Activated CD4-positive, CD25-positive, alpha-beta regulatory T cell (primary cell): ENCODE measurements at places on chromosomes 3 and 15.

GRCh38 chr3:87625876-87626275, 349.5 kb upstream of the POU1F1 start:
- no peak for DNase-seq

DNA sequence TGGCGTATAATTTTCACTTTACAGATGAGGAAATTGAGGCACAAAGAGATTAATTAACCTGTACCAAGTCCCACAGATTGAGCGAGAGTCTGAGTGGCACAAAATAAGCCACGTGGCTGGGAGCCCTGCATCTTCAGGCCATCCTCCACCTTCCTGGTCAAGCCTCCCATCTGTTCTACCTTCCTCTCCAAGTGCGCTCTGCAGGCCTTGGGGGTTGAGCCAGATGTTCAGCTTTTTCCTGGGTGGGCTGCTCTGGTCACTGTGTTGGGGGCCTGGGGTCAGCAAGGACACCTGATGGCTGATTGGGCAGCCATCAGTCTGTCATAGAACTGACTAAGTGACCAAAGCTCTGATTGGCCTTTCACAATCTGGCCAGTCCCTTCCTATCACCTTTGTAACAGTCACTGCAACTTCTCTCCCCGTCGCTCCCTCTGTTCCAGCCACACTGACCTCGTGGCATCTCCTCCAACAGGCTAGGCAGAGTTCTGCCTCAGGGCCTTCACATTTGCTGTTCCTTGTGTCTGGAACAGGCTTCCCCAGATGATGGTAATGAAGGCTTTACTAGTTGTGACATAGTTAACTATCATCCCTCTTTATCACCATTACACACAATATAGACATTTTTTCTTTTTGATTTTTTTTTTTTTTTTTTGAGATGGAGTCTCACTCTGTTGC, 46.8 kb downstream of the SCN5A start:
- no peak for DNase-seq

DNA sequence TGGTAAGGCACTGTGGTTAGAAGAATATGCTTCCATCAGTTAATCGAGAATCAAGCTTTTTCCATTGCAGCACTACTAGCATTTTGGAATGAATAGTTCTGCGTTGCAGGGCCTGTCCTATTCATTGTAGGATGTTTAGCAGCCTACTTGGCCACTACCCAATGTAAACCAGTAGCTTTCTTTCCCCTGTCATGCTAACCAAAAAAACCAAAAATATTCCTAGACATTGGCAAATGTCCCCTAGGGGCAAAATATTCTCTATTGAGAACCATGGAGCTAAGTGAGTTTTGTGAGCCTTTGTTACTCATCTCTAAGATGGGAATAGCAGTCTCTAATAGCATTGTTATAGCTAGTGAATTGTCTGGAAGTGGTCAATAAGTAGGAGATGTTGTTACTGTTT, 187.2 kb downstream of the CADPS start:
- no peak for DNase-seq

- no peak for DNase-seq
These were observed 11.9 kb downstream of the CFAP161 start for GRCh38 chr15:81146006-81146405.

- DNase-seq = no peak
These were observed 19.7 kb downstream of the GOLGA6A start for GRCh38 chr15:74062671-74063070.

GRCh38 chr3:58973796-58974195, 76.0 kb downstream of the CFAP20DC start:
- DNase-seq = no peak

DNA sequence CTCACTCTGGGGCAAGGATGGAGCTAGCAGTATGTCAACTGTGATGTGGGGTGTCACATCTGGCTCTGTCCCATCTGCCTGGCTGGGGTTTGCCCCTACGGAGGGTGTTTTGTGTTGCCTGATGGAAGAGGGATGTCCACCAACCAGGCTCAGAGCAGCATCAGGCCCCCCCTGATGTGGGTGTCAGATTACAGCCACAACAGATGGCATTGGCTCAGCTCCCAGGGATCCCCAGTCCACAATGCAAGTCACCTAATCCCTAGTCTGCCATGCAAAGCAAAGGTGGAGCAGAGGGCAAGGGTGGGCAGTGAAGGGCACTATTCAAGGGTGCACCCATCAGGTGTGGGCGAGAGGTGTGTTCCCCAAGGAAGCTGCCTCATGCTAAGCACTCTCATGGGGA, 48.9 kb upstream of the AMOTL2 start:
- DNase-seq = no peak

DNA sequence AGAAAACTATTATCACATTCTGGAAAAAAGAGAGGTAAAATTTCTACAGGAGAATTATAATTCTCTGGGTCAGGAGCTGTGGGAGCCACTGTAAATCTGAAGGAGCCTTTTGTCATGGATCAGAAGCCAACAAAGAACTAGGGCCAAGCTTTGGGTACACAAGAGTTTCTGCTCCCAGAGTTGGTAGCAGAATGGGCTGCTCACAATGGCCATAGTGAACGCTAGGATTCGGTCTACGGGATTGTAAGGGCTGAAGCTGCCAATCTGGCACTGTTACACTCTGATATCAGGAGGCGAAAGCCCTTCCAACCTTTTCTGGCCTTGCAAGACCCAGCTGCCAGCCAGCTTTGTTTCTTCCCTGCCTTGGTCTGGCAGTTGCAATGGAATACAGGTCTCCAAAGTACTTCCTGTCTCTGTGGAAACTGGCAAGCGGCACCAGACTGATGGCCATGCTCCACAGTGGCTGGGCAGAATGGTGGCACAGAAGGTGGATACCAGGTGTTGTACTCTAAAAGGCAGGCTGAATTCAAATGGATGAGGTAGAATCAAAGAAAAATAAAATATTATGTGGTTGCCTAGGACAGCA, 831.7 kb downstream of the CADM2 start:
- no peak for DNase-seq

DNA sequence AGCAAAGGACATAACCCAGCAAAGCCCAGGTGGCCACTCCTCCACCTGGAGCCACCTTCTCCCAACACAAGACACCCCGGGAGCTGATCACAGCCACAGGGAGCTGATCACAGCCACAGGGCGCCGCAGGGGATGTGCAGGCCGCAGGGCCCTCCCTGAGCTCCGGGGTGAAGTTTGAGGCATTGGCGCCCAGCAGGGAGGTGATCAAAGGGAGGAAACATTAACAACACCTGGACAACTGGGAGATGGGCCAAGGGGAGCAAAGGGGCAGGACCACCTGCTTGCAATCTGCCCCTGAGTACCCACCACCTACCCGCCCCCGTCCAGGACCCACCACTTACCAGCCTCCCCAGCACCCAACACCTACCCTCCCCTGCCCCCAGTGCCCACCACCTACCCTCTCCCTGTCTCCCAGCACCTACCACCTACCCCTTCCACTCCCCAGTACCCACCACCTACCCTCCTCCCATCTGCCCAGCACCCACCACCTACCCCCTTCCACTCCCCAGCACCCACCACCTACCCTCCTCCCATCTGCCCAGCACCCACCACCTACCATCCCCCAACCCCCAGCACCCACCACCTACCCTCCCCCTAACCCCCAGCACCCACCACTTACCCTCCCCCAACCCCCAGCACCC, 2.4 kb downstream of the UROC1 start:
- no peak for DNase-seq

DNA sequence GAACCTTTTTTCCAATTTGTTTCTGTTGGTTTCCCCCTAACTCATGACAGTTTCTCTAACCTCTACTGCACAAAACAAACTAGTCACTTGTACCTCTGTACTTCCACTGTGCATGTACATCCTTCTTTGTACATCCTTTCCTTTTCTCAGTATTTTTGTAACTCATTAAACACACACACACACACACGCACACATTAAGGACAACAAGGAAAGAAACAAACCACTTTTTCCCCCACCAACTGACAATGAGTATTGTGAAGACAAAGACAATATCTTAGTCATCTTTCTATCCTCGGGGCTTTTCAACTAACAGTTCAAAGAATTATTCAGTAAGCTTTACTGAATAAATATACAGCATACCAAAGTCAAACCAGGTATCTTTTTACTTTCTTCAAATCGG, 170.5 kb downstream of the VPS13C start:
- no peak for DNase-seq

DNA sequence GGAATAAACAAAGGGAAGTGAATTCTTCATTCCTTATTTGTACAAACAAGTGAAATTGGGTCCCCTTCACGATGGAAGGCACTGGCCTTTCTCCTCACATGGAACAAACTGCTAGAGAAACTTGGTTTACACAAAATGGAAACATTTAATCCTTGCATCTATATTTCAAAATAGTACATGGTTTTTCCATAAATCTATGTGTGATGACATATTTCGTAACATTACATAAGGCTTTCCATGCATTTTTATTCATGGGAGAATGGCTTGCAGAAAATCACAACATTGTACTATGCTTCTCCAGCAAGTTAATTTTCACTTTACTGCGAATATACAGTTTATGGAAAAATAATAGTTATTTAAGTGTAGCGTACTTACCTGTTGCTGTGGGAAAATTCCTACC, 81.0 kb upstream of the CDIN1 start:
- DNase-seq = no peak

DNA sequence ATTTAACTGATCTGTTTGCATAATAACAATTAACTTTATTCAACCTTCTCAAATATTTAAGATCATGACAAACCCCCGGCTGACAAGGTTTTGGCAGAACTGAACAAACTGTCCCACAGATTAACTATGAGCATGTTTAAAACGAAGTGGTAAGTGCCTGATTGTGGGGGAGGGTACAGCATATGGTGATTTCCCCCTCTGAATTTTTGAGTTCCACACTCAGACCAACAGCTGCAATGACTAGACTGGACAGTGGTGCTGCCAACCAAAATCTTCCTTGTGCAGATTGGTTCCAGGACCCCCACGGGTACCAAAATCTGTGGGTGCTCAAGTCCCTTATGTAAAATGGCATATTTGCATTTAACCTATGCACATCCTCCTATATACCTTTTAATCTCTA, 449.5 kb downstream of the SHQ1 start:
- no peak for DNase-seq

DNA sequence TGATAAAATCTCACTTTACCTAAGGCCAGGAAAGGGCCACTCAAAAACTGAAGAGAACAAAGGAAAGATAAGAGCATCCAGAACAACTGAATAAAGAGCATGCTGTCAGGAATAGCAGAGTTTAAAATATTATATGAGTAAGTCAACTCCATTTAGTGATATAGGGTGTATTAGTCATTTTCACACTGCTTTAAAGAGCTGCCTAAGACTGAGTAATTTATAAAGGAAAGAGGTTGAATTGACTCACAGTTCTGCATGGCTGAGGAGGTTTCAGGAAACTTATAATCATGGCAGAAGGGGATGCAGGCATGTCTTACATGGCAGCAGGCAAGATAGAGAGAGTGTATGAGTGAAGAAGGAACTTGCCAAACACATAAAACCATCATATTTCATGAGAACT, 778.0 kb upstream of the NECTIN3 start:
- no peak for DNase-seq
